ENCODE measurements at places on chromosomes 7 and 10. TPM values are rescaled to one million over a fixed set of nuclear protein-coding genes. Genes with fewer than 3 reads are reported as not detected.

UPK3B gene
- polyA plus RNA-seq = 0.37 TPM

PNLIPRP2 gene
- polyA plus RNA-seq = not detected

CRPPA gene
- polyA plus RNA-seq = not detected

ERCC6 gene
- 6.2 TPM for polyA plus RNA-seq

GRID1 gene
- polyA plus RNA-seq = not detected

FAM24B gene
- polyA plus RNA-seq = 5.5 TPM

C10orf67 gene
- not detected for polyA plus RNA-seq

CCL24 gene
- polyA plus RNA-seq = not detected

DNA sequence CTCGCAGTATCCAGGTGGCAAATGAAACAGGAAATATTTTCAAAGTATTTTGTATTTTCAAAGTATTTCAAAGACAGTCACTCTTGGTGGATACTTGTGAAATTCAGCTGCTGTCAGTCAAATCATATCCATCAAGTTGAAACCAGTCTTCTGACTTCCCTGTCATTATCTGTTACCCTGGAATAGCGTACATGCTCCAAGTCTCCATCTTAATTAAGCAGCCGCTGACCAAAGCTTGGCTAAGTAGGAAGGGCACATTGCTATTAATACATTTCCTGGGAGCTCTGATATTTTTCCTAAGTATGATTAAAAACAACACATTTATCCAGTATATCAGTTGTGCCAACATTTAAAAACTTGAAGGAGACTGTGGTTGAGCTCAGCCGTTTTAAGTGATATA, 112.2 kb downstream of the ZMYND11 start:
- DNase-seq = no peak

DNA sequence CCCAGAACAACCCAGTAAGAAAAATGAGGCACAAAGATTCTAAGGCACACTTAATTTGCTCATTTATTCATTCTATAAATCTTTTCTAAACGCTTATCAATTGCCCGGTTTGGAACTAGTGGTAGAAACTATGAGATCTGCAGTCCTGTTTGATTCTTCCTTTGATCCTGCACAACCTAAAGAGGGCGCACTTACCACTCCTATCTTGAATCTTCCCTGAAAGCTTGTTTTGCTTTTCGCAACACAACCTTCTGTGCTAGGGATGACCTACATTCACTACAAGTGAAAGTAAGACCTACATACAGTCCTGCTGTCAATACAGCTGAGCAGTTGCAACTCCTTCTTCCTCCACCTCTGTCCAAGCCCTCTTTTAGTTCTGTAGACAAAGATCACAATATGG, 12.6 kb upstream of the ARL4A start:
- no peak for DNase-seq

DNA sequence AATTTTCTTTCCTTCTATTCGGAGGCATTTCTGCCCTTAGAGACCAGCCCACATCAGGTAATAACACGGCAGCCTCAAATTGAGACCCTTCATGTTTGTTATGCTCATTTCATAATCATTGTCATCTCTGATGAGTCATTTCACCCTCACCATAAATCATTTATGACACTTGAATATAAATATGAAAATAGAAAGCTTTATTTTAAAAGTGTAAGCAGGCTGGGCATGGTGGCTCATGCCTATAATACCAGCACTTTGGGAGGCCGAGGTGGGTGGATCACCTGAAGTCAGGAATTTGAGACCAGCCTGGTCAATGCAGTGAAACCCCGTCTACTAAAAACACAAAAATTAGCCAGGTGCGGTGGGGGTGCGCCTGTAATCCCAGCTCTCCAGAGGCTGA, 57.4 kb upstream of the EGFR start:
- no peak for DNase-seq

GRCh38 chr7:127938588-127938987, 92.6 kb downstream of the LRRC4 start:
- no peak for DNase-seq

DNA sequence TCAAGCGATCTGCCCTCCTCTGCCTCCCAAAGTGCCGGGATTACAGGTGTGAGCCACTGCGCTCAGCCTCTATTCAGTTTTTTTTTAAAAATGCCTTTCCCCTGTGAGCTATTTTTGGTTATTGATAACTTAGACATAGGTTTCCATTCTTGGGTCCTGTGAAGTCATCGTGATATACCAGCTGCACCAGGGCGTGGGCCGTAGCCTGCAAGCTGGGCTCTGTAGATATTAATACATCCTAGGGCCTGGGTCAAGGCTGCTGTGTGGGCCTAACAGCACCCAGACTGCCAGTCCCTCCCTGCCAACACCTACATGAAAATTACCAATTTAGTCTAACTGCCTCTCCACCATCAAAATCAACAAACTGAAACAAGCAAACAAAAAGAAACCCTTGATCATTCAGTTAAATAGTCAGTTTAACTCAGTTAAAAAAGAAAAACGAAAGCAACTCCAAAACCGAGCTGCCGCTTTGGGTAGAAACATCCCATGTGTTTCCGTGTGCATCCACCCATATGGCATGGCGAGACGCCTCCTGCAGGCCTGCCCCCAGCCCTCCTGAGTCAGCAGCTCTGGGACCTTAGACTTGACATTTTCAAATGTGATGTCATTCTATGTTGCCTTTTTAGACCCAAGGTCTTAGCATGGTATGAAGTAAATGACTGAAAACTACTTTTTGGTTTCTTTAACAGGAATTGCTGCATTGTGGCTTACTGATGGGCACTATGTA, 330.2 kb downstream of the GLRX3 start:
- DNase-seq = no peak

GRCh38 chr7:50640256-50640655, 75.1 kb upstream of the DDC start:
- DNase-seq = no peak

- DNase-seq = no peak
Observed at GRCh38 chr10:69636626-69637605, 6.9 kb downstream of the FAM241B start.

DNA sequence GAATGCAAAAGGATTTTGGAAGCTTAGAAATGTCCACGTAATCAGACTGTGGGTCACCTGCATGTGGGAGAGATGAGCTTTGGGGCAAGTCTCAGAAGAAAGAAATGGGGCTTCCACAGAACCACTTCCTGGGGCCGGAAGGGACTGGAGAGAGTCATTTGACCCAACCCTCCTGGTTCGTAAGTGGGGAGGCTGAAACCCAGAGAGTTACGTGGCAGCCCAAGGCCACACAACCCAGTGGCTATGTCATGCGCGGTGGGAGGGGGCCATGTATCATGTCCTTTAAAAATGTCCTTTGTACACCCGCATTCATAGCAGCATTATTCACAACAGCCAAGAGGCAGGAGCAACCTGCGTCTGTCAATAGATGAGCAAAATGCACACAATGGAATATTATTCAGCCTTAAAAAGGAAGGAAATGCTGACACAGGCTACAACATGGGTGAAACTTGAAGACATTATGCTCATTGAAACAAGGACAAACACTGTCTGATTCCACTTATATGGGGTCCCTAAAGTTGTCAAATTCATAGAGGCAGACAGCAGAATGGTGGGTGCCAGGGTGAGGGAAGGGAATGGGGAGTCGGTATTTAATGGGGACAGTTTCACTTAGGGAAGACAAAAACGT, 15.1 kb downstream of the CAMK2B start:
- DNase-seq = no peak

DNA sequence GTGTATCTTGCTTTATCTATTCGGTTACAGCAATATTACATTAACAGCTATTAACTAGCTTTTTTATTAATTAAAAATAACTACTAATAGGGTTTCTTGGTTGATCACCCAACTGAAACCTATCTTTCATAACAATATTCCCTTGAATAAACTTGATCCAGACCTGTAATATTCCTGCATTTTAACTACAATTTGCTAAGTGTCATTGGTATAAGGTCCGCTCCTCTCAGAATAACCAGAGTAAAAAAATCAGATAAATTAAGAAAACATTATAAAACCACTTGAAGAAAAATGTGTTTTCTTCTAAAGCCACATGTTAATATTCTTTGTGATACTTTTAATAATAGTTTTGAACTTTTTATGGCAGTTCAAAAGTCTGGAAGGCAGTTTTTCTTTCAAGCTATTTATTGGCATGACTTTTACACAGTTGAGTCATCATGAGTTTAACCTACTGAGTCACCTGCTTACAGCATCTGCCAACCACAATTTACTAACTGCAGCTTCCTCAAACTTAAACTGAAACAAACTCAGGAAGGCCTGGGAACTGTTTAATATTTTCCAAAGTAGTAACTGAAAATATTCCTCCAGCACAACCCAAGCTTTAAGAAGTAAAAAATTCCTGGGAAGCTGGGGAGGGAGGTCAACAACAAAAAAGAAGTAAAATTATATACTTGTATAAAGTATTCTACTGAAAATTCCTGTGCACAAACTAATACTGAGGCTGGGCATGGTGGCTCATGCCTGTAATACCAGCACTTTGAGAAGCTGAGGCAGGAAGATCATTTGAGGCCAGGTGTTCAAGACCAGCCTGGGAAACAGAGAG, 103.2 kb downstream of the NRBF2 start:
- DNase-seq = no peak

DNA sequence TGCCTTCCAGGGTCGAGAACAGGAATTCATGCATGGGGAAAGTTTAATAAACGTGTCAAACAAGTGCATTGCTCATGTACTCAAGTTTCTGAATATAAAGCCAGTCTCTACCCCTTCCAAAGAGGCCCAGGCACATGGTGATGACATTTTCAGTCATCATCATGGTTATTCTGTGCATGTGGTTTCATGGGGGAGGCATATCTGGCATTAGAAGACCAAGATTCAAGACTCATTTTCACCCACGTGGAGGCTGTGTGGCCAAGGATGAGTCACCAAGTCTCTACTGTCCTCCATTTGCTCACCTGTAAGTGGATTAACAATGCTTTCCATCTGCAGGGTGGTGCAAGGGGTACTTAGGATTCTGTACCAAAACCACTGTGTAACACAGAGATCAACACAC, 34.0 kb upstream of the CNPY1 start:
- DNase-seq = no peak

GRCh38 chr10:43231523-43232078, 35.3 kb downstream of the RASGEF1A start:
- no peak for DNase-seq

- no peak for DNase-seq
Observed at GRCh38 chr7:95209276-95209675, 115.1 kb downstream of the PON1 start.

DNA sequence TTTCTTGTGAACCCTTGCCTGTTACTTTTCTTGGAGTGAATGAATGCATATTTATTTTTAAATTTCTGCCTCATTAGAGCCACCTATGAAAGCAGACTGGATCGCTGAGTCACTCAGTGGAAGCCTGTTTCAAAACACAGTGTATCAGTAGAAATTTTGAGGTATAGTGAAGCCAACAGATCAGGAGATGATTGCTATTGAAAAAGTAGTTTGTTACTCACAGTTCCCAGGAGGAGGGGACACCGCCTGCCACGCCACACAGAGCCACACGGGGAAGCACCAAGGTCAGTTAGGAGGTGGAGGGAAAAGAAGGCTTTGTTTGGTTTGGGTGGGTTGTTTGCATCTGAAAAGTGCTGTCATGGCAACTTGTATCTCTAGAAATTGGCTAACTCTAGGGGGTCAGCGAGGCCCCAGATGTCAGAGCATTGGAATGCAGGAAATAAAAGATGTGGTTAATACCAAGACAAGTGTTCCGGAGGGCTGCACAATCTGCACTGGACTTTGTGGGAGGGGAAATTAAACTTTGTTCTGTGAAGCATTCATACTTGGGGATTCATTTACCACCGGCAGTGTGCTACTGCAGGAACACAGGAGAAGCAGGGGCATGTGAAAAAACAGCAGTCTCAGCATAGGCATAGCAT, 106.4 kb upstream of the SDK1 start:
- no peak for DNase-seq

- no peak for DNase-seq
Observed at GRCh38 chr10:86258941-86259340, 107.7 kb downstream of the GRID1 start.

DNA sequence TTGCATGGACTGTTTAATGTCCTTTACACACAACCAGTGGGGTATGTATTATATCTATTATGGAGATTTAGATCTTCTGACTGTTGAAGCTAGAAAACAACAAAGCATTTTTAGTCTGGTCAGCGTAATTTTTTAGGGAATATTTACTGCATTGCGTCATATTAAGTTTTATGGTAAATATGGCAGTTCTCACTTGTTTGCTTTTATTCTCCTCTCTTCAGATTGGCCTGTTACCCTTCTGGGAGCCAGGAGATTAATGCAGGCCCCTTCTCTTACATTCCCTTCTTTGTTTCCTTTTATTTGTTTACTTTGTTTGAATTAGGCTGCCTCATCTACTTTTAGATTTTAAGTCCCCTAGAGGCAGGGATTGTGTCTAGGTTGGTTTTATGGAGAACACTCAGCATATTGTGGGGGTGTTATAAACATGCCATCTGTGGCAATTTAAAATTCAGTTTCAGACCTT, 13.8 kb downstream of the UBE2D1 start:
- DNase-seq = no peak

GRCh38 chr10:3525832-3526449, 259.1 kb downstream of the KLF6 start:
- DNase-seq = no peak

- DNase-seq = no peak
Observed at GRCh38 chr10:117189557-117189956, 7.7 kb upstream of the KCNK18 start.

- DNase-seq = no peak
Observed at GRCh38 chr7:74334030-74334429, 44.8 kb downstream of the CLIP2 start.

DNA sequence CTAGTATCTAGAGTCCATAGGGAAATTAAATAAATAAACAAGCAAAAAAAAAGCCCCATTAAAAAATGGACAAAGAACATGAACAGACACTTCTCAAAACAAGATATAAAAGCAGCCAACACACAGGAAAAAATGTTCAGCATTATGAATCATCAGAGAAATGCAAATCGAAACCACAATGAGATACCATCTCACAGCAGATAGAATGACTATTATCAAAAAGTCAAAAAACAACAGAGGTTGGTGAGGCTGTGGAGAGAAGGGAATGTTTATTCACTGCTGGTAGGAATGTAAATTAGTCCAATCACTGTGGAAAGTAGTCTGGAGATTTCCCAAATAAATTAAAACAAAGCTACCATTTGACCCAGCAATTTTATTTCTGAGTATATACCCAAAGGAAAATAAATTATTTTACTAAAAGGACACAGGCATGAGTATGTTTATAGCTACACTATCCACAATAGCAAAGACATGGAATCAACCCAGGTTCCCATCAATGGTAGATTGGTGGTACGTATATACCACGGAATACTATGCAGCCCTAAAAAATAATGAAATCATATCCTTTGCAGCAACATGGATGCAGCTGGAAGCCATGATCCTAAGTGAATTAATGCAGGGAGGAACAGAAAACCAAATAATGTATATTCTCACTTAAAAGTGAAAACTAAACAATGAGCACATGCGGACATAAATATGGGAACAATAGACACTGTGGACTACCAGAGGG, 366.5 kb upstream of the SEMA3C start:
- DNase-seq = no peak

- DNase-seq = no peak
Observed at GRCh38 chr10:61063901-61064300, 119.9 kb upstream of the RHOBTB1 start.
